Natural killer cell treated with Interleukin-12 subunit alpha and Interleukin-12 subunit beta and Interleukin-15 and Interleukin-18, amount 100 ng/mL, for 72 hours (primary cell): ENCODE measurements at places on chromosomes 1 and 21. TPM values are rescaled to one million over a fixed set of nuclear protein-coding genes. Genes with fewer than 3 reads are reported as not detected.

The SH2D1B gene
- total RNA-seq, result 12.7 TPM

The MFAP2 gene
- not detected for total RNA-seq

The LORICRIN gene
- total RNA-seq, result not detected

The COL18A1 gene
- total RNA-seq, result 0.31 TPM

The OPTC gene
- not detected for total RNA-seq

The DDAH1 gene
- total RNA-seq, result not detected

The IL20 gene
- not detected for total RNA-seq

The CITED4 gene
- total RNA-seq, result 2.5 TPM

The CFAP74 gene
- not detected for total RNA-seq

The METTL13 gene
- 40.5 TPM for total RNA-seq

The FCGR3A gene
- 34.5 TPM for total RNA-seq

The PRSS38 gene
- not detected for total RNA-seq

The UBIAD1 gene
- 41.8 TPM for total RNA-seq

The UBE2U gene
- not detected for total RNA-seq

The WNT3A gene
- total RNA-seq, result not detected

The LSM10 gene
- total RNA-seq, result 56.6 TPM

The IL22RA1 gene
- not detected for total RNA-seq

The GNAT2 gene
- total RNA-seq, result 0.64 TPM

The INAVA gene
- total RNA-seq, result 0.25 TPM

The PROK1 gene
- total RNA-seq, result 0.21 TPM

The EPHB2 gene
- total RNA-seq, result not detected

The EPS8L3 gene
- not detected for total RNA-seq

The SLC9C2 gene
- total RNA-seq, result not detected

The AMIGO1 gene
- 1.0 TPM for total RNA-seq

The NBPF9 gene
- total RNA-seq, result 13.7 TPM

The LEFTY2 gene
- not detected for total RNA-seq

The COQ8A gene
- total RNA-seq, result 12.3 TPM

The ZSWIM5 gene
- 1.4 TPM for total RNA-seq
